Activated CD4-positive, alpha-beta T cell treated with anti-CD3 and anti-CD28 coated beads, Interleukin-10, Interleukin-2, amounts not matched to agents 100 ng/mL and 50 ng/mL, durations not matched to agents 16 hours and 8 hours (primary cell): ENCODE measurements at places on chromosomes 11 and 22.
A peak's percentile ranks its signal among the peaks of the same experiment; 100 is the strongest.

DNA sequence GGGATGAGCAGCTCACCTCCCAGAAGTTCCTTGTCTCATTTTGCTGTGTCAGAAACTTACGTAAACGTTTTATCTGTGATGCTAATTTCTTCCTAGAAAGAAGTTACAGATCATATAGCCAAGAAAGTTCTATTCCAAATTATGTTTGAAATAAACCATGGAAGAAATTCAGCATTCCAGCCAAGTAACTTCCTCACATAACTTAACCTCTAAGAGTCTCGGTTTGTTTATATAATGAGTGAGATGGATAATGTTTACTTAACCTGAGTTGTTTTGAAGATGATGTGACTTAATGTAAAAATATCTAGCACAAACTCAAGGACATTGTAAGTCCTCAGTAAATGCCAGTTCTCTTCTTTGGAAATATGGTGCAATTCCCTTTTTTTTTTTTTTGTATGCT, 8.9 kb upstream of the MUC15 start:
- no peak for DNase-seq

DNA sequence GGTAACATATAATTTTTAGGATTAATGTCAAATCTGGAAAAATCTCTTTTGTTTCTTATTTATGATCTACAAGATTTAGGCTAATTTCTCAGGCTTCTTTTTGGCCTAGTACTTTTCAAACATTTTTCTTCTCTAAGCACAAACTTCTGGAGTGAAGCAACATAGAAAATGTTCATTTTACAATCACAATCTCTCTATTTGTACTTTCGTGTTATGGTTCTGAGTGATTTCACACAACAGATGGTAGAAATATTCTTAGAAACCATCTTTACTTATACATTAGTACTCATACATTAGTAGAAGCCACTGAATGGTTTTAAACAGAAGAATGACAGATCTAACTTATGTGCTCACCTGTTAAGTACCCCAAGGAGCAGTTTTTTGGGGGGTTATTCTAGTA, 106.3 kb upstream of the ANO3 start:
- DNase-seq: no peak

GRCh38 chr22:19843107-19843856, 11.4 kb downstream of the GNB1L start:
- DNase-seq: no peak

DNA sequence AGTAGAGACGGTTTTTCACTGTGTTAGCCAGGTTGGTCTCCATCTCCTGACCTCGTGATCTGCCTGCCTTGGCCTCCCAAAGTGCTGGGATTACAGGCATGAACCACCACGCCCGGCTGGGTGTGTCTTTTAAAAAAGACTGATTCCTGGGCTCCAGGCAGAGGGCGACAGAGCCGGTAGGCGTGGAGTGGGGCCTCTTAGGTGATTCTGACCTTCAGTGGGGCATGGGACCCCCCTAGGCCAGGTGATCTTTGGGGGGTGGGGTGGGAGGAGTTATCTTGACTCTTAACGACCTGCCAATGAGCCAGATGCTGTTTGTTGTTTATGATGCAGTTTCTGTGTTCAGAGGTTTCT, 12.9 kb upstream of the SORL1-AS1 start:
- DNase-seq: no peak

DNA sequence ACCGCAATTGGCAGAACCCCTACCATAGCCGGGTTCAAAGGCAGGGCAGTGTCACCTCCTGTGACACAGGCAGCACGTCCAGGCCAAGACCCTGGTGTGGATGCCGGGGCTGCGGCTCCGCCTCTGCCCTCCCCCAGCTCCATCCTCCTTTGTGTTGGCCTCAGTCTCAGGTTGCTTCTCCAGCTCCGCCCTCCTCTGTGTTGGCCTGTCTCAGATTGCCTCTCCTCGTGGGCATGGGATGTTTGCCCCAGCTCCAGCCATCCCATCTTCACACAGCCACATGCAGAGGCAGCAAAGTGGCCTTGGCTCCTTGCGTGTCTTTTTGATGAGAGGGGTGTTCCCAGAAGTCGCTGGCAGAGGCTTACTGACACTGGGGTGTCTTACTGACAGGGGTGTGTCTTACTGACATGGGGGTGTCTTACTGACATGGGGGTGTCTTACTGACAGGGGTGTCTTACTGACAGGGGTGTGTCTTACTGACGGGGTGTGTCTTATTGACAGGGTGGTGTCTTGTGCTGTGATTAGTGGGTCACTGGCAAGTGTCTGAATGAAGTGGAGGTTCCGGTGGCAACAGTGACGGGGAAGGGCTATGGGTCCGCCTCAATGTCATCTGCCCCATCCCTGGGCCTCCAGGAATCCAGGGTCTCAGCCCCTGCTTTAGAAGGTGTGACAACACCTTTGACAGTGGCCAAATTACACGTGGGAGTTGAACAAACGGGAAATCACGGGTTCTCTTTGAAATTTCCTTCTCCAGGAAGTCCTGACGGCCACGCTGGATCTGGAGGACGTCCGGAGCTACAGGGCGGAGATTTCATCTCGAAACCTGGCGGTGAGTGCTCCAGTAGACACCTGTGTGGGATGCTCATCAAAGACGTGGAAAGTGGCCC, 24.9 kb downstream of the NADSYN1 start:
- DNase-seq: no peak

- peak; percentile 73 for DNase-seq
These were observed 7.9 kb downstream of the MRPL16 start for GRCh38 chr11:59802639-59803176.

DNA sequence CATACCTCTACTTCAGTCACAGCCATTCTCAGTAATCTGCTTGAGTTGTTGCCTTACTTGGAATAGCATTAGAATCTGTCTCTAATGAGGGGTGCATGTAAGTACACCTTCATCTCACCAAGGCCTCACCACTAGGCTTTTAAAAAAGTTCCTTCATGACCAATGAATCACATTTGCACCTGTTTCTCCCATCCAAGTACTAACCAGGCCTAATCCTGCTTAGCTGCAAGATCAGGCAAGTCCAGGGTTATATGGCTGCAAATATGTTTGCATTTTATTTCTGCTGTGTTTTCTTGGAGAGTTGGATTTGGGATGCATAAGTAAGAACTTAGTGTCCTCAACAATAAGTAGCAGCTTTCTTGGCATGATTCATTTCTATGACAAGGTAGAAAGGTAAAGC, 66.9 kb downstream of the BBOX1 start:
- no peak for DNase-seq

- DNase-seq: no peak
These were observed 259.7 kb downstream of the INSC start for GRCh38 chr11:15374418-15374817.

- no peak for DNase-seq
These were observed 252.5 kb downstream of the DCDC1 start for GRCh38 chr11:31117038-31117437.

GRCh38 chr11:127789927-127790326, 789.4 kb upstream of the KIRREL3 start:
- no peak for DNase-seq

- no peak for DNase-seq
These were observed 892.6 kb downstream of the TBC1D22A start for GRCh38 chr22:47654922-47655491.

DNA sequence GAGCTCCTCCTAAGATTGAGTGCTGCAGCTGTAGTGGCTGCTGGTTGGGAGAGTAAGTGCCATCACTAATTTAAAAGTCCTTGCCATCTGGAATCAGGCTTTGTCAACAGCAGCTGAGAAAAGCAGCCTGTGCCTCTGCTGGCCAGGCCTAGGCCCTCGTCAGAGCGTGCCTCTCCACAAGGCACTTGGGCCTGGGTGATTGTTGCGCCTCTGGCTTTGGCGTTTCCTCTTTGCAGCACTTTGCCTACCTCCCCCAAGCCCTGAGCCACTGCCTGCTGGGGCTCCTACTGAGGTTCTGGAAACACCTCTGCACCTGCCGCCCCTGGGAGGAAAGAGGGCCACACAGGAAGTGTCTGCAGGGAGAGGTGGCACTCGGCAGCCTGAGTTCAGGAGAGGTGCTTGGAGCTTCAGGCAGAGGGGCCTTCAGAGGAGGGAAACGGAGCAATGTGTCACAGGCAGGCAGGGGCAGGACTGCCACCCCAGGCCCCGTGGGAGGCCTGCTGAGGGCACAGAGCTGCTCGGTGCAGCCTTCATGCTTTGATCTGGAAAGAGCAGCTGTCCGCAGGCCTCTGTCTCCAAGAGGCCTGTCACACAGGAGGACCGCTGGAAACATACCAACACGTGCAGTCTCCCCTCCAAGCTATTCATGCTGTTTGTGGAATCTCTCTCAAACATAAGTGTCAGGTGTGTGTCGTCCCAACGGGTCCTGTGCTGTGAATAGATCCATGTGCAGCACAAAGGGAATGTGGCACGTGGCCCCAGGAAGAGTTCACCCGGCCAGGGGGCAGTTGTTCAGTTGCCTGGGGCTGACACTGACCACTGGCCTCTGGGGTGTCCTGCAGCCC, 61.5 kb upstream of the EMID1 start:
- DNase-seq: no peak

- DNase-seq: no peak
These were observed 50.5 kb upstream of the POU2AF2 start for GRCh38 chr11:111194860-111195568.

DNA sequence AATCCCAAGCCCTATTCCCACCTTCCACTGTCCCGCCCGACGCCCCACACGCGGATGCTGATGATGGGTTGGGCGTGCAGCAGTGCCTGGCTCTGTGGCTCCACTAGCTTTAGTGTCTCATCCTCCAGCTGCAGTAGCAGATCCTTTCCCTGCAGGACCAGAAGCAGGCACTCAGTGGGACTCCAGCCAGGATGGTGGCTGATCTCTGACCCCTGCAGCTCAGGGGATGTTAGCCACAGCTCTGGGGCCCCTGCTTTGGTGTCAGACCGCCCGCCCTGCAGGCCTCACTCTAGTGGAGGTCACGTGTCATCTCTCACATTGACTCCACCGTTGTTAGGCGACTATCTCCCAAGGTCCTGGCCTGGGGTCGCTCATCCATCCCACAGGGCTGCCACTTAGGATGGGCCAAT, 11.8 kb downstream of the SMPD1 start:
- DNase-seq: peak; percentile 70

- DNase-seq: no peak
These were observed 92.4 kb downstream of the ISX start for GRCh38 chr22:35158336-35158735.

GRCh38 chr11:31246451-31247165, 122.9 kb downstream of the DCDC1 start:
- DNase-seq: no peak

- DNase-seq: no peak
These were observed 1074.3 kb upstream of the TENM4 start for GRCh38 chr11:80515097-80515496.

GRCh38 chr11:1150769-1151365, 6.9 kb upstream of the MUC5AC start:
- DNase-seq: no peak

GRCh38 chr22:44093791-44094190, 69.7 kb downstream of the PARVB start:
- no peak for DNase-seq

DNA sequence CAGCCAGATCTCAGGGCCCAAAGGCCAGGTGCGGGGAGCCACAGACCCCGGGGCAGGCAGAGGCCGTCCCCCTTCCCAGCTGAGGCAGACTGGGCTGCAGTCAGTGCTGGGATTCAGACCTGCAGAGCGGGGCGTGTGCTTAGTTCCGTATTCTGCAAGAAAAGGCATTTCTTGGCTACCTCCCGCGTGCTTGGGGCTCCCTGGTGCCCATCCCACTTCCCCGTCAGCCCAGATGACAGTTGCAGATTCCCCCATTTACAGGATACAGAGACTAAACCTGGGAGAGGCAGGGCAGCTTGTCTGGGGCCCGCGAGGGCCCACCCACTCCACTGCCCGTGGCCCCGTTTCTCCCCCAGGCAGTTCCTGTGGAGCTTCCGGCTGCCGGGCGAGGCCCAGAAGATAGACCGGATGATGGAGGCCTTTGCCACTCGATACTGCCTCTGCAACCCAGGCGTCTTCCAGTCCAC, 18.3 kb downstream of the CYTH4 start:
- DNase-seq: peak; percentile 72
